ENCODE measurements at places on chromosomes 2 and 18.

GRCh38 chr2:30235859-30236535, 4.7 kb downstream of the LBH start:
- no peak for DNase-seq

- no peak for DNase-seq
Measured at GRCh38 chr2:113698892-113699447, 57.5 kb downstream of the SLC35F5 start.

DNA sequence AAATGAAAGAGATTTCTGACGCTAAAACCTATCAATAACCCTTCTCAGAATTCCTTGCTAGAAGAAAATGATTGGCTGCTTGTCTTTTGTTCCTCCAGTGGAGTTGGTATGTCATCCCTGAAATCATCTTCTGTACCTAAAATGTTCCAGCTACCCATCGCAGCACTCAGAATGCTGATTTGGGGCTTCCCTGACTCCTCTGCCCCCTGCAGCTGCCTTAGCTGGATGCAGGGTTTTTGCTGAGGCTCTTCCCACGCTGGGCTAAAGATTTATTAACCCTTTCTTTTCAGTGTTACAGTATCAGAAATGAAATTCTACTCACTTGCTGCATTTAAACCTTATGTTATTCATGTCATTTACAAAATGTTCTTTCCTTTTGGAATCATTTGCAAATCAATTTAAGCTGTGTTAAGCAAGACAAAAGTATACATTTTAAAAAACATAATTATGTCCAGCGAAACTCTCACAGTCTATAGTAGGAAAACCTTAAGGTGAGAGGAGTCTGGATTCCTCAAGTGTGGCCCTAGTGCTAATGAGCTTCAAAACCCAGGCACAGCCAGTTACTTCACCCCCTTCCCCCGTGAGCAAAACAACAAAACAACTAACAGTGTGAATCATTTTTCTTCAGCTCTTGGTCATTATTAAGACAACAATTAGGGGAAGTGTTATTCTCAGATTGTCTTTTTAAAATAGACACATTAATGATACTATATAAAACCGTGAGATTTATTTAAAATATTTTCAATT, 32.8 kb downstream of the PKP4 start:
- no peak for DNase-seq

DNA sequence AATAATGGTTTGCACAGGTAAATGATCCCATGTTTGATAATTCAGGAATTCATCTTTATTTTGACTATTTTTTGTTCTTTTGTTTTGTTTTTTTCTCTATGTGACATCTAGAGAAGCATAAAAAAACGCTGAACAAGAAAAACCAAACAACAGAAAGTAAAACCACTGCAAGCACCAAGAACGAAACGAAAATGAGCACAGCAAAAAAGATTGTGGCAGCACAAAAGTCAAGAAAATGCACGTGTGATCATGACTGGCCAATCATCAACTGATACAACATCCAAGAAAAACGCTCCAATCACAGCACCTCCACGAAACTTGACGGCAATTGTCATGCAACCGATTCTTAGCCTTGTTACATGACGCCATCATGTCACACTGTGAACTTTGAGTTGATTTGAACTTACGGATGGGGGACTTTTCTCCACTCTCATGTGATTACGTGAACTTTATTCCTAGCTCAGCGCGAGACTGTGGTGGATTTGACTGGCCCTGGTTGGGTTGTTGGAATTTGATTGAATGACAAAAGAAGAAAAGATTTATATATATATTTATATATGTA, 318.7 kb downstream of the CELF4 start:
- DNase-seq: no peak

- no peak for DNase-seq
Measured at GRCh38 chr2:28986429-28986828, 5.3 kb downstream of the TOGARAM2 start.

GRCh38 chr18:31973929-31974546, 31.1 kb upstream of the TRAPPC8 start:
- DNase-seq: no peak

DNA sequence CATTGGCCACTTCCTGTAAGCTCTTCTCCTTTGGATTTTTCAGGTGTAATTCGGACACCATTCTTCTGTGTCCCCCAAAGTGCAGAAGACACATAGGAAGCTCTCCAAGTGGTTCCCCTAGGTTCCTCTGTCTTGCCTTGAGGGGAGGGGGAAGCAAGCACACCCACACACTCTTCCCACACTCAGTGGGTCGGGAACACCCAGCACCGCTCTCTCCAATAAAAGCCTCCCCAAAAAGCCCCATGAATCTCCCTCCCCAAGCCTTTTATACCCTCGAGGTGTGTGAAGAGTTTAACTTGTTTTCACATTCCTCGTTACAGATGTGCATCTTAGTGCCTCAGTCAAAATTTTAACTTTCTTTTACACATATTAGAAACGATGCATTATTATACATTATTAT, 9.9 kb upstream of the TMEM237 start:
- no peak for DNase-seq

- no peak for DNase-seq
Measured at GRCh38 chr2:164456619-164457018, 164.7 kb downstream of the GRB14 start.

- no peak for DNase-seq
Measured at GRCh38 chr2:104004821-104005220, 849.1 kb upstream of the POU3F3 start.

DNA sequence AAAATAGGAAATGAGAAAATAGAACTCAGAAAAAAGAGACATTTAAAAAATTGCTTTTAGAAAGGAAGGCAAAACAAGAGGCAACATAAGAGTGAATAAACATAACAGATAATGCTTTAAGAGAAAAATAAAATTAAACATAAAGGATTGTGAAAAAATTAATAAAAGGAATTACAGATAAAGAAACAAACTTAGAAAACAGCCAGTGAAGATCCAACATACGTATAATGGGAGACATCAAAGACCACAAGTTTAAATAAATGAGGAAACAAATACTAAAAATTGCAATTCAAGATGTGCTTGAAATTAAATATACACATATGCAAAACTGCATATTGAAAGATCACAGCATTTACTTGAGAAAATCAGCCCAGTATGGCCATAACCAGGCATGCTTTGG, 448.9 kb downstream of the NBAS start:
- no peak for DNase-seq

- no peak for DNase-seq
Measured at GRCh38 chr18:59385191-59385590, 26.1 kb upstream of the LMAN1 start.

- DNase-seq: no peak
Measured at GRCh38 chr2:25273985-25274535, 67.7 kb downstream of the DNMT3A start.

- no peak for DNase-seq
Measured at GRCh38 chr2:12419803-12420202, 296.9 kb upstream of the TRIB2 start.

GRCh38 chr18:8366656-8367055, 242.6 kb upstream of the RAB12 start:
- DNase-seq: no peak

GRCh38 chr2:230942920-230943896, 18.2 kb upstream of the GPR55 start:
- no peak for DNase-seq

DNA sequence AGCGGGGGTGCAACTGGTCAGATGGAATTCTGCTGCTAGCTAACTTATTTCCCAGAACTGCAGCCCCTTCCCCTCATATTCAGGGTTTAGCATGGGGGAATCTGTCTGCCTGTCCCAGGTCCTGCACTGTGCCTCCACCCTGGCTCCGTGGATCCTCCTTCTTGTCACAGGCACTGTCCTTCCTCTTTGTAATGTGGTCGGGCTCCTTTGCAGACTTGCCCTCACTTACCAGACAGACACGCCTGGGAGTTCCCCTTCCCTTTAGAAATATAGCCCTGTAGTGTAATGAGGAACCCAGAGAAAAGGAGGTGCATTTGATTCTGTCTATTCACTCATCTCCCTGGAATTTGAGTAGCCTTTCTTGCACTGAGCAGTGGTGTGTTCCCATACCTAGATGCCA, 108.7 kb downstream of the TRIM43 start:
- no peak for DNase-seq

DNA sequence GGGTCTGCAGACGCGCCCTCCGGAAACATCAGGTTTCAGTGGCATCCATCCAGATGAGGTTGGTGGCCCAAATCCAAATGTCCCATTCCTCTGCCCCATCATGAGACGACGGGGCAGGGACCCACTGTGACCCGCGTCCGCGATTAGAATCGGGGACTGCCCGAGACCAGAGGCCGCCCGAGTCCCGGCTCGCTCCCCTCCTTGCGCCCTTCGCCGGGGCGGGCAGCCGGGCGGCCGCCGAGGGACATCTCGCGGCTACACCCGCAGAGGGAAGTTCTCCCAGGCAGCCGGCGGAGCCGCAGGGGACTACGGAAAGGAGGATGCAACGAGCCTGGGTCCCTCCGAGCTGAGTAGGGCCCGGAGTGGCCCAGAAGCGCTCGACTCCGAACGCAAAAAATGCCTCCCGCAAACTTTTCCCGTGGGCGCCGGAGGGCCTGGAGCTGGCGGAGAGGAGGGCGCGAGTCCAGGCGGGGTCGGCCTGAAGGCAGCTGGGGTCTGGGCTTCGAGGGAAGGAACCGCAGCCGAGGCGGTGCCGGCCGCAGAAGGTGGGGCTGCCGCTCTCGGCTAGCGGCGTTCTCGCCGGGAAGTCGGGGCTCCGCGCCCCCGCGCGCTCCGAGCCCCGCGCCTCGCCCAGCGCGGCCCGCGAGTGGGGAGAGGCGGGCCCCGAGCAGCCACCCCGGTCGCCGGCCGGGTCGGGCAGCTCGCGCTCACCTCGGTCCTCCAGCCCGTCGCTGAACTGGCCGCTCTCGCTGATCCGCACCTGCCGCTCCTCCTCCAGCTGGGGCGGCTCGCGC, 580 bp downstream of the TMEM163 start:
- DNase-seq: no peak

GRCh38 chr2:38683766-38684165, 17.9 kb downstream of the GALM start:
- DNase-seq: no peak

GRCh38 chr18:40159141-40160017, 1795.7 kb upstream of the PIK3C3 start:
- DNase-seq: no peak

Measured in dorsolateral prefrontal cortex (tissue), 122 donors.